ENCODE measurements at places on chromosomes 13 and 19.

- DNase-seq, result no peak
These were observed 9.4 kb upstream of the GRAMD1A start for GRCh38 chr19:34990578-34991192.

- DNase-seq, result no peak
These were observed 496.7 kb downstream of the COG6 start for GRCh38 chr13:40152145-40152544.

- DNase-seq, result no peak
These were observed 6.3 kb upstream of the FUT2 start for GRCh38 chr19:48689449-48689848.

DNA sequence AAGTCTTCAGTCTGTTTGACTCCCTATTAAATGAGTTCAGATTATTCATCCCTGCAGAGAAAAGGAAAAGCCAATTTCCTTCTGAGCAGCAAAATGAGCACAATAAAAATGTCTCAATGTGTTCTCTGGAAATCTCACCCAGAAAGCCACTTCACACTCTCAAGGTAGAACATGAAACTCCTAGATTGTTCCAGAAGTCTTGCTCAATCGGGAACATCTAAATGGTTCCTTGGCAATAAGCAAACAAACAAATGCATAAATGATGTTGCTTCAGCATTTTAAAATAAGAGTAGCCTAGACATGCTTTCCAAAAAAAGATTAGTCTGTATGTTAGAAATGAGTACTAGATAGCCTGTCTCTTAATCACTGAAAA, 59.7 kb upstream of the TNFRSF19 start:
- DNase-seq, result no peak

DNA sequence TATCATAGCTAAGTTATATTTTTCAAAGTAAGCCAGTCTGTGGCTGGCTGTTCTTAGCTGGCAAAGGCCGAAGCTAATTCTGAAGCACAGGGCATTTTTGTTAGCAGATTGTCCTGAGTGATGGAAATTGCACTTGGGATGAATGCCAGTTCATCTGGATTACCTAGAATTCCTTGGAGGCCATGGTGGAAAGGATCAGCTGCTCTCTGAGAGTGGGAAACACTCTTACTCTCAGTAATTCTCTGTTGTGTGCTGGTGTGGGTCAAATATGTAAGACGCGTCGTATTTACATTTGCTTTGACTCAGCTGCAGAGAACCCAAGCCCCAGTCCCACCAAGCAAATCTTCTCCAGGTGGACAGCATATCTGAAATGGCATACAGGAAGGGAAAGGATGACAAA, 60.7 kb upstream of the C1QTNF9B start:
- no peak for DNase-seq
